ENCODE measurements at places on chromosomes 16 and 17.
A peak's percentile ranks its signal among the peaks of the same experiment; 100 is the strongest.

GRCh38 chr16:10188236-10188635 lies 6.0 kb upstream of the GRIN2A start:
- DNase-seq, result no peak

- DNase-seq, result no peak
Measured at GRCh38 chr16:10172848-10173655, 9.2 kb downstream of the GRIN2A start.

DNA sequence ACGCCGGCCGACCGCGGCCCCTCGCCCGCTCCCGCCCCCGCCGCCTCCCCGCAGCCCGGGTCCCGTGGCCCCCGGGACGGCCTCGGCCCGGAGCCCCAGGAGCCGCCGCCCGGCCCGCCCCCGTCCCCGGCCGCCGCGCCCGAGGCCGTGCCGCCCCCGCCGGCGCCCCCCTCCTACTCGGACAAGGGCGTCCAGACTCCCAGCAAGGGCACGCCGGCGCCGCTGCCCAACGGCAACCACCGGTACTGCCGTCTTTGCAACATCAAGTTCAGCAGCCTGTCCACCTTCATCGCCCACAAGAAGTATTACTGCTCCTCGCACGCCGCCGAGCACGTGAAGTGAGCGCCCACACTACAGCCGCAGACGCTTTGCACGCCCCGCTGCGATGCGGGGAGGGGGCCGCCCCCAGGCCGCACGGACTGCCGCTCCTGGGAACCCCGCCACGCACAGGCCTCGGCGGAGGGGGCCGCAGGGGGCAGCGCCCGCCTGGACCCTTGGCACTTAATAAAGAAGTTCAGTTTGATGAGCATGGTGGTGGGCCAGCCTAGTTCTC lies 35.5 kb upstream of the ZC3H18 start:
- peak; percentile 24 for DNase-seq

DNA sequence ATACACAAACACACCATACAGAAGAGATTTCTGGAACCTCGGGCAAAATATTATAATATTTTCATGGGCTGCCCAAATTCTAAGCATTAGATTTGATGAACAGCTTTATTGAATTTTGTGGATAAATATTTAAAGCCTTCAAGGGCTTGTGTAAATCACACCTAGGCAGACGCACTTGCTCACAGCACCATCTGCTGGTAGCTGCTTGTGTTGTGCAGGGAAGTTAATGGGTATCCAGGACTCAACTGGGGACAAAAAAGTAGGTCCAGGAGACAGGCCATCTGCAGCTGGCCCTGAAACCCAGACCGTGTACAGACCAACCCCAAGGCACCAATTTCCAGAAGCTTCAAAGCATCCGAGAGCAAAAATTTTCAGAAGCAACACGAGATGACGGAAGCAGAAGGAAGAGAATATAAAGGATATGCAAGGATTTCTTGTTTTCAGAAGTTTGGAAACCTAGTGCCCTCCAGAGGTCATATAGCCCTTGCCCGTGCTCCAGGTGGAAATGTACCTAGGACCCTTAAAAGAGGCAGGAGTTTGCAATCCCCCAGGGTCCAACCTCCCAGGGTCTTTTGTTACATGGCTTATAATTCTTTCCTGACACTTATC lies 140.0 kb downstream of the CHD9NB start:
- peak; percentile 1 for DNase-seq

DNA sequence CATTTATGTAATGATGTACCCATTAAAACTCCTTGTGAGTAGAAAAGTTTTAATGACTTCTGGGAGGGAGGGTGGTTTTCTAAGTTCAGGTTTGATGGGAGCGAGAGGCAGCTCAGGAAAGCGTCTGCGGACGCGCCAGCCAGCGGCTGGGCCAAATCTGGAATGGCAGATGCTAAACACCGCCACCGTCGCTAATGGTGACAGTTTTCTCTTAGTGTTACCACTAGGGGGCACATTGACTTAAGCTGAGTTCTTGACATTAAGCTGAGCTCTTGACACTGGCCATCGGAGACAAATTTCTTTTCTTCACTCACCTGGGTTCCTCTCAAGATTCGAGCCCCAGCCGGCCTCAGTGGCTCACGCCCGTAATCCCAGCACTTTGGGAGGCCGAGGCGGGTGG lies 6.7 kb downstream of the TRPV1 start:
- DNase-seq, result no peak

- no peak for DNase-seq
Measured at GRCh38 chr16:89101303-89102040, 7.8 kb downstream of the ACSF3 start.

- DNase-seq, result peak; percentile 30
Measured at GRCh38 chr16:69930117-69930776, 20.9 kb upstream of the CLEC18A start.

- no peak for DNase-seq
Measured at GRCh38 chr16:27847030-27847550, 216.4 kb downstream of the GSG1L start.

DNA sequence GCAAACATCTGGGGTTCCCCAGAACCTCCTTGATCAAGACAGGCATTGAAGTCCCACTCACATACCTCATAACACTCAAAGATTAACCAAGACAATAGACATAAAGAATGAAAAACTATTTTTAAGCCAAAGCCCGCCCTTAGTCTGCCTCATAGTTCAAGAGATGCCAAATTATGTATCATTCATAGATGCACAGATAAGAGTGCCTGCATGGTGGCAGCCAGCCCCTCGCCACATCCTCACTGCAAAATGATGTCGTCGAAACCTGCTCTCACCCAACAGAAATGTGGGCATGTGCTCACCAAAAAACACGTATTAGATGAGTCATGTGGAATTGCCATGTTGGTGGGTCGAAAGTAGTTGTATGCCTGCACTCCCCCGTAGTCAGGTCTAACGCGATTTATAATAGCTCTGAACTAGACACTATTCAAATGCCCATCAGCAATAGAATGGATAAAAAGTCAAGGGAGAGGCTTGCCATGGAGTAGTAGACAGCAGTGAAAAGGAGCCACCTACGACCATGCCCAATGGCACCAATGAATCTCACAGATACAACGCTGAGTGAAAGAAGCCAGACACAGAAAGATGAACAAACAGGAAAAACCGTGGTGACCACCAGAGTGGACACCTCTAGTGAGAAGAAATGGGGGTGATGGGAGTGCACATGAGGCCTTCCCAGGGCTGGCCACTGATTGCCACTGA lies 64.8 kb downstream of the C16orf95 start:
- DNase-seq, result no peak

DNA sequence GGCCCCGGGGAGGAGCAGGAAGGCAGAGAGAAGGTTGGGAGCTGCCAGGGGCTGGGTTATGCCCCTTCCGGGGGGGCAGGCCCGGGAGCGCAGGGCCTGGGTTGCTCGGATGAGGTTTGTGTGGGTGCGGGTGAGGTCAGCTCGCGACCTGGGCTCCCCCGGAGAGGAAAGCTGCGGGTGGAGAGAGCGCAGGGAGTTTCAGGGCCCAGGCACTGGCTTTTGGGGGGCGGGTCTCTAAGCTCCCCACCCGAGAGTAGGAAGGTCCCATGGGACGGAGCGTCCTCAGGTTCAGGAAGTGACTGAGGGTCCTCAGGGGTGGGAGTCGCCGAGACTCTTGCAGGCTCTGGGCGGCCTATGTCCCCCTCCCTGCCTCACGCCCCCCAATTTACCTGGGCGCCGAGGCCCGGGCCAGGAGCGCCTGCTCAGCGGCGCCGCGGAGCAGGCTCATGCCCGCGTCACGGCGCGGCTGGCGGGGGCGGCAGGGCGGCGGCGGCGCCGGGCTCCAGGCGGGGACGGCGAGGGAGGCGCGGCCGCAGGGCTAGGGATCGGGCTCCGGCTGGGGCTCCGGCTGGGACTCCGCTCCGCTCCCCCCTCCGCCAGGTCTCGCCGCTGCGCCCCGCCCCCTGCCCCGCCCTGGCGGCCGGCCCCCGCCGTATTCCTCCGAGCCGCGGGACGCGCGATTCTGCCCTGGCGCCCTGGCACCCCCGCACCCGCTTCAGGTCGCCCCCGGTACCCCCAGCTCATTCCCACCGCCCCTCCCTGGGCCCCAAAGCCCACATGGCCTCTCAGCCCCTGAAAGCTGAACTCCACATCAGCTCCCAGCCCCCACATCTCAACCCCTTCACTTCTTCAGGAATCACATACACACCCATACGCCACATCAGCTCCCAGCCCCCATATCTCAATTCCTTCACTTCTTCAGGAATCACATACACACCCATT lies at the start of gene DOK4:
Gene DOK4, minus strand, starts transcription at position 578 of the 942 bp plus-strand sequence. CDS start 6,986 bp downstream, outside the sequence.
- DNase-seq, result peak; percentile 78

DNA sequence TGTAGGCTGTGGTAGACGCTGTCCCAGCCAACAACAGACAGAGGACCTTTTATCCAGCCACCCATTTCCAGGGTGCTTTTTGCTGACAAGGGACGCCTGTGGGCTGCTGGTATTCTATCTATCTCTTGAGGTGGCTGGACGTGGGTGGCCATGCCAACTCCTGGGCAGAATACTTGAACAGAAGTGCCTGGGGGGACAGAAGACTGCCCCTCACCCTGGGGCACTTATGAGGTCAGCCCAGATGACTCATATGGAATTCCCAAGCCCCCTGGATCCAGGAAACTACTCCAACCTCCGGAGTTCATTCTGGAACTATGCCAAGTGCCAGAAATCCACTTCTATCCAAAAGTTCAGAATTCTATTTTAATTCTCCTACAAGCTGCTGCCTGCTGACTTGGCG lies 61.3 kb downstream of the CDRT4 start:
- DNase-seq, result no peak

GRCh38 chr17:50182783-50183420 lies 17.1 kb downstream of the SGCA start:
- no peak for DNase-seq

DNA sequence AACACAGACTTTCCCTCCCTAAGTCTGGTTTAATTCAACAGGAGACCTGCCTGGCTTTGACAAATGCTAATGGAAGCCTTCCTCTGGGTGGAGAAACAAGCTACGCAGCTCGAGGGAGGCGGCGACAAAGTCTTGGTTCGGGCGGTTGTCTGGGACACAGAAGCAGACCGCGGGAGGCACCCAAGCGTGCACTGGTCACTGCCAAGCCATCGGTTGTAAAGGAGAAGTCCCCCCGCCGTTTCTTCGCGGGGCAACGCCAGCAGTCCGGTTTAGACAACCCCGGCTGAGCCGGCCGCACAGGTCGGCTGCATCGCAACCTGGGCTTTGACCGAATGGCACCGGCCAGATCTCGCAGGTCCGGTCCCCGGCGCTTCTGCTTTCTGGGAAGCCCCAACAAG lies 586 bp downstream of the GLYR1 start:
- peak; percentile 26 for DNase-seq
